ENCODE measurements at places on chromosomes 5 and 9.

DNA sequence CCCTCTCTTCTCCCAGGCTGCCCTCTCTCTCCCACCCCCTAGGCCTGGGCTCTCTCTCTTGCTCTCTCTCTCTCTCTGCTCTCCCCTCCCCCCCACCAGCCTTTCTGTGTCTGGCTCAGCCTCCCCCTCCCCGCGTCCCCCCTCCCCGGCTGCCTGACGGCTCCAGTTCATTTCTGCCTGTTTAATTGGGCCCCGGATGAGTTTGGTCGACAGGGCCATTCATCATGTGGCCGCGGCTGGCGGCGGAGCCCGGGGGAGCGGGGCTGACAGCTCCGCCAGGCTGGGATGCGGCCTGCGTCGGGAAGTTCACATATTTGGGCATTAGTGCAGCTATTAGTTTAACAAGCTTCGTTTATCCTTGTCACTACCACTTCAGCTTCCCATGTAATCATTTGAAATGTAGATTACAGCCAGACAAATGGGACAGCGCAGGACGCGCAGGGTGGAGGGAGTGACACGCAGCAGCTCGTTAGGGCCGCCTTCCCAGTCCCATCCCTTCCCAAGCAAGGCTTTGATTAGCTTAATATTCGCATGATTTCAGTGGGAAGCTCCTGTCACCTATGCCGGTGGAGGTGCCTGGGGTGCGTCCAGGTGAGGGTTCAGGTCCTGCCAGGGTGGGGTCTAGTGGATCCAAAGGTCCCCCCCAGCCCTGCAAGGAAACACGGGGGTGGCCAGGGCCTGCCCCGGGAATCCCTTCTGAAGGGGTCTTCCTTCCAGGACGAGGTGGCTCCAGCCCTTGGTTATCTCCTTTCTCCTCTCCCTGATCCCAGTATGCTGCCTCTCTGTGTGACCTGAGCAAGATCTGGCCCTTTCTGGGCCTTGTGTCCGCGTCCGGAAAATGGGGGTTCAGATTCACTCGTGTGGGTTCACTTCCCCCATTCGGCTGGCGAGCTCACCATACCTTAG lies 214.8 kb downstream of the PAX5 start:
- H3K4me3 ChIP-seq = no peak overlapping the region
- H3K36me3 ChIP-seq = no peaks in the 10 kb centered on the region
- no peaks in the 10 kb centered on the region for H3K4me1 ChIP-seq
- no peaks in the 10 kb centered on the region for H3K27me3 ChIP-seq
- DNase-seq = no peak

DNA sequence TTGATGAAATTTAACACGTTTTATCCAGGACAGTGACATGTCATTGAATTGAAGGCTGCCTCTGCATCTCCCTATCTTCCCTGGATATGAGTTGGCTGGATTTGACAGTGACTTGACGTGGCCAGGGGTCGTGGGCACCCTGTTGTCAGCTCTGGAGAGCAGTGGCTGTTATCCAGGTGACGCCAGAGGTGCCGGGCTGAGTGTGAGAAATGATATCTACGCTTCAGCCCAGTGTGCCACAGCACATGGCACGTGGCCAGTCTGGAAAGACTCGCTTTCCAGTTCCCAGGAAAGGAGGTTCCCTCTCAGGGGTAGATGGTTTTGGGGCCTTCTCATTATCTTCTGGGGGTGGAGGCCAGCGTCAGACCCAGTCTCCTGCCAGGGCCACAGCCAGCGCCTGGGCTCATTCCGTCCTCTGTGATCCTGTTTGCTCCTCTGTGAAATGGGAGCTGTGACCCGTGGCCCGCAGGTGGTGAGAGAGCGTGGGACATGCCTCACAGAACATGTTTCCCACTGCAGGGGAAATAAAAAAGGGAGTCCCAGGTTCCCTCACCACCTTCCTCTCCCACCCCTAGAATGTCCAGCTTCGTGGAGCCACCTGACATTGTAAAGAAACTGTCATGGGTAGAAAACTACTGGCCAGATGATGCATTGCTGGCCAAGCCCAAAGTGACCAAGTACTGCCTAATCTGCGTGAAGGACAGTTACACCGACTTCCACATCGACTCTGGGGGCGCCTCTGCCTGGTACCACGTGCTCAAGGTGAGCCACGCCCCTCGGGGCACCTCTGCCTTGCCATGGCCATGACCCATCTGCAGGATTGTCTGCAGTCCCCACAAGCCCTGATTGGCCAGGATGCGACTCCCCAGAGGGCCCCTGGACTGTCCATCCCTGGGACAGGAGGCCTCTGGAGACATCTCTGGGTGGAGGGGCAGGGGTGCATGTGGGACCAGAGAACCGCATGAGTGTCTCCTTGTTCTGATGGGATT lies 76.5 kb downstream of the PHF2 start:
- H3K27ac ChIP-seq = no peak overlapping the region
- H3K36me3 ChIP-seq = peaks cover 45% of the 10 kb centered on the region
- no peak for DNase-seq
- H3K4me3 ChIP-seq = no peak overlapping the region
- no peaks in the 10 kb centered on the region for H3K4me1 ChIP-seq
- H3K27me3 ChIP-seq = no peaks in the 10 kb centered on the region

- H3K4me3 ChIP-seq = peak overlapping the region; percentile 11
- peaks cover 3% of the 10 kb centered on the region for H3K27me3 ChIP-seq
- H3K4me1 ChIP-seq = peaks cover 23% of the 10 kb centered on the region
- H3K36me3 ChIP-seq = no peaks in the 10 kb centered on the region
- H3K27ac ChIP-seq = no peak overlapping the region
Observed at GRCh38 chr5:139343476-139343875, 1.8 kb downstream of the PAIP2 start.

DNA sequence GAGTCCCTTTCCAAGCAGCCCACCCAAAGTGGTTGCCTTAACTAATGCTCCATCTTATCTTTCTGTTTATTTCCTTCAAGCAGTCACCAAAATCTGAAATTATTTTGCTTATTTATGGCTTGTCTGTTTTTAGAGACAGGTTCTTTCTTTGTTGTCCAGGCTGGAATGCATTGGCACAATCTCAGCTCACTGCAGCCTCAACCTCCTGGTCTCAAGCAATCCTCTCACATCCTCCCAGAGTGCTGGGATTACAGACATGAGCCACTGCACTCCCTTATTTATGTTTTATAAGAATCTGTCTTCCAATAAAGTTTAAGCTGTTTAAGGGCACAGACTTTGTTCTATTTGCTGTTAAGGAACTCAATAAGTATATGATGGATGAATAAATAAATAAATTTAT lies 133.7 kb downstream of the GABRB2 start:
- no peaks in the 10 kb centered on the region for H3K36me3 ChIP-seq
- DNase-seq = no peak
- no peak overlapping the region for H3K4me3 ChIP-seq
- H3K4me1 ChIP-seq = no peaks in the 10 kb centered on the region
- no peak overlapping the region for H3K27ac ChIP-seq
- H3K27me3 ChIP-seq = no peaks in the 10 kb centered on the region

- H3K27ac ChIP-seq = no peak overlapping the region
- no peaks in the 10 kb centered on the region for H3K27me3 ChIP-seq
- H3K4me1 ChIP-seq = no peaks in the 10 kb centered on the region
Observed at GRCh38 chr5:31754741-31755675, 116.1 kb downstream of the PDZD2 start.

DNA sequence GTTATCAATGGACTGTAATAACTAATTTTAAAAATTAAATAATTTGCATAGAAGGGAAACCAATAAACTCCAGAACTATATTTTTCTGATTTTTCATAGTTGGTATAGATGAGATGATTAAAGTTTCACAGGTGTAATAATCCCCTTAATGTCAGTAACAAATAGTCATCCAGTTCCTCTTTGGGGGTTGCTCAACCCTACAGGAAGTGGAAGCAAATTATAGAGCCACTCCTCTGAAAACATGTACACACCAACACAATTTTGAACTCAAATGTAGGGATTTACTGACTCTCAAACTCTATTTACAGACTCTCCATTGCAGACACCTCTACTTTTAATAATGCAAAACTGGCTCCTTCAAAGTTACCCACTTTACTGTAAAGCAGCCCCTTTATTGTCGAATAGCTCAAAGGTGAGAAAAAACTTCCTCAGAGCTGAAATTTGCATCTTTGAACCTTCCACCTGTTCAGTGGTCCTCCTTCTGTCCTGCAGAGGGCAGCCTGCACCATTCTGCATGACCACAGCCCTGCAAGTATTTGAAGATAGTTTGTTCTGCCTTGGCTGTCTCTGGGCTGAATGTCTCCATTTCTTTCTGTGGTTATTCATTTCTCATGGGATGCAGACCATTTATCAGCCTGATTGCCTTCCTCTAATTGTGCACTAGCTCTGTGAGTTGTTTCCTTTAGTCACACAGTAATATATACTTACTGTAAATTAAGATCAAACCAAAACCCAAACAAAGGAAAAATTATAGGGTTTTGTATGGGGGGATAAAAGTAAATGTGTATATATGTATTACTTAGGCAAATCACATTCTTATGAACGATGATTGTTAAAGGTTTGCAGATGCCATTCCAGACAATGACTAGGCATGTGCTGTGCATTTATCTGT lies 383.2 kb upstream of the SGCD start:
- H3K36me3 ChIP-seq = no peaks in the 10 kb centered on the region
- H3K4me3 ChIP-seq = no peak overlapping the region
- no peaks in the 10 kb centered on the region for H3K27me3 ChIP-seq
- no peaks in the 10 kb centered on the region for H3K4me1 ChIP-seq
- no peak for DNase-seq
- no peak overlapping the region for H3K27ac ChIP-seq

DNA sequence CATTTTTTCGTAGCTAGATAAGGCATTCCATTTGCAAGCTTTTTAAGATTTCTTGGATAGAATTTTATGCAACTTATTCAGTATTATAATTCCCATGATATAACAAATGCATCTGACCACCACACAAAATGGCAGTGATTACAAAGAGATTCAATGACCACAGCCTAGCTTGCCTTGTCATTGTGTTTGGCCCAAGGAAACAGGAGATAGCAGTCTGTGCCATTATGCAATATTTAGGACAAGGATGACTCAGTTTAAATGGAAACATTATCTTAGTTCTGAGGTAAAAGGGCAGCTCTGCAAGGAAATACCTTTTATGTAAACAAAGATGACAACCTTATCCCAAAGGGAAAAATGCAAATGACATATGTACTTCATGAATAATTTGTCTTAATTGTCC lies 89.8 kb downstream of the NUDT12 start:
- no peaks in the 10 kb centered on the region for H3K4me1 ChIP-seq
- no peak for DNase-seq
- no peak overlapping the region for H3K4me3 ChIP-seq
- H3K27me3 ChIP-seq = no peaks in the 10 kb centered on the region
- H3K27ac ChIP-seq = no peak overlapping the region

DNA sequence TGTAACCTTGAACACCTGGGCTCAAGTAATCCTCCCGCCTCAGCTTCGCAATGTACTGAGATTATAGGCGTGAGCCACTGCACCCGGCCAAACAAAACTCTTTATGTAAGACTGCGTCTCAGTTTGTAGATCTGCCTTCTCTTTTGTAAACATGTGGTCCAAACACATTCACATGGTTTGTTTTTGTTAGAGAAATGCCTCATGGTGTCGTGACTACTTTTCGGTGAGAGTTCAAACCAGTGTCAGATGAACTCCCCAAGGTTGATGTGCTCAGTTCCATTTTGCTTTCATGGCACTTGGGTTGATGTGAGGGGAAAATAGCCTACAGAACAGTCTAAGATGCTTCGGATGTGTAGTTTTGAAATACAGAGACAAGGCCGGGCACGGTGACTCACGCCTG lies 231.6 kb downstream of the GOLPH3 start:
- H3K4me1 ChIP-seq = no peaks in the 10 kb centered on the region
- no peak overlapping the region for H3K4me3 ChIP-seq
- no peaks in the 10 kb centered on the region for H3K27me3 ChIP-seq

DNA sequence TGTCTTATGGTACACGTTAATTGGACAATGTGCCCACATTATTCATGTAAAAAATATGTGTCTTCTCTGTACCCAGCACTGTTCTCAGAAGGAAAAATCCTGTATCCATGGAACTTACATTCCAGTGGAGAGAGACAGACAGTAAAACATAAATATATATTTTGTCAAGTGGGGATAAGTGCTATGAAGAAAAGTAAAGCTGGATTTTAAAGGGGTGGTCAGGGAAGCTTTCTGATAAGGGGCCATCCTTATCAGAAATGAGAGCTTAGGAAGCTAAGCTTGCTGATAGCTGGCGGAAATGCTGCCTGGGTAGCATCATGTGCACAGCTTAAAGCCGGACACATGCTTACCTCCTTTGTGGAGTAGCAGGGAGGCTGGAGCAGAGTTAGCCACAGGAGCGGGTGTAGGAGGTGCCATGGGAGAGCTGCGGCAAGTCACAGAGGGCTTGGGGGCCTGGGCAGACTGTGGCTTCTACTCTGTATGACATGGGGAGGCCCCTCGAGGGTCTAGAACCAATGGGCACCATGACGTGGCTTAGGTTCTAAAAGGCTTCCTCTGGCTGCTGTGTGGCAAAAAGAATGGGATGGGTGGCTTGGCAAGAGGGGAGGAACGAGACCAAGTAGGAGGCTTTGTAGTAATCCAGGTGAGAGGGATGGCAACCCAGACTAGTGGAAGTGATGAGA lies 141.7 kb downstream of the FGF1 start:
- H3K27me3 ChIP-seq = peaks cover 6% of the 10 kb centered on the region
- no peak for DNase-seq
- no peaks in the 10 kb centered on the region for H3K4me1 ChIP-seq
- no peak overlapping the region for H3K27ac ChIP-seq
- no peak overlapping the region for H3K4me3 ChIP-seq
- no peaks in the 10 kb centered on the region for H3K36me3 ChIP-seq

DNA sequence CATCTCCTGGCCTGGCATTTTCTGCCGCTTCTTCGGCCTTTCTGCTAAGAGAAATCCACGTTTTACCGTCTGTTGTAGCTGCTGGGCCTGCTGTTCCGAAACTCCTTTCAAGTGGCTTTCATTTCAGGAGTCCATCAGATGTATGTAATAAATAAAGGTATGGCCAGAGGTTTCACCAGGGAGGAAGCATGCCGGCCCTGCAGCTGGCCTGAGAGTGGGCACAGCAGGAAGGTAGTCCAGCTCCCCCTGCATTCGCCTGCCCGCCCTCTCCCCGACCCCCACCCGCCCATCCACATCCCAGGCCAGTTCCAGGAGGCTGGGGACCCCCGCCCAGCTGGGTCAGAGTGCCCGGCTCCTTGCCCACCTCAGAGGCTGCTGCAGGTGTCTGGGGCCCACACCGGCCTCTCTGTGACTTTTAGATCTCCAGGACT lies 46.4 kb upstream of the EXOC3 start:
- no peak overlapping the region for H3K27ac ChIP-seq
- no peak for DNase-seq
- H3K4me1 ChIP-seq = peaks cover 9% of the 10 kb centered on the region
- H3K4me3 ChIP-seq = no peak overlapping the region
- no peaks in the 10 kb centered on the region for H3K36me3 ChIP-seq

DNA sequence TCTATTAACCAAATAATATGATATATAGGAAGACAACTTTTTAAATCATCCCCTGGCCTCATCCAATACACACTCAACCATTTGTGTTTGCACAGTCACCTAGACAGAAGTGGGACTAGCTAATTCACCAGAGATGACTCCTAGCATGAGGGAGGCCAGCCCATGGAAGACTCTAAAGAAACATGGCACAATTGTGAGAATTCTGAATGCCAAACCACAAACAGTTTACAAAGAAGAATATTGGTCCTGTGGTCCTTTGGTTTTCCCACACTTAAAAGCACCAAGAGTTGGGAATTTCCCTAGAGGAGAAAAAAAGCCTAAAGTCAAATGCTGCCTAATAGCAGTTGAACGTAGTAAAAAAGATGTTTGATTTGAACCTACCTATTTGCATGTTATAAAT lies 609.9 kb downstream of the ACTL7B start:
- H3K4me1 ChIP-seq = no peaks in the 10 kb centered on the region
- DNase-seq = no peak
- no peak overlapping the region for H3K27ac ChIP-seq
- no peaks in the 10 kb centered on the region for H3K27me3 ChIP-seq

Measured in T-cell (primary cell).